Activated T-cell treated with anti-CD3 and anti-CD28 coated beads for 4 hours (primary cell): ENCODE measurements at places on chromosomes 1 and 21.
A peak's percentile ranks its signal among the peaks of the same experiment; 100 is the strongest.

DNA sequence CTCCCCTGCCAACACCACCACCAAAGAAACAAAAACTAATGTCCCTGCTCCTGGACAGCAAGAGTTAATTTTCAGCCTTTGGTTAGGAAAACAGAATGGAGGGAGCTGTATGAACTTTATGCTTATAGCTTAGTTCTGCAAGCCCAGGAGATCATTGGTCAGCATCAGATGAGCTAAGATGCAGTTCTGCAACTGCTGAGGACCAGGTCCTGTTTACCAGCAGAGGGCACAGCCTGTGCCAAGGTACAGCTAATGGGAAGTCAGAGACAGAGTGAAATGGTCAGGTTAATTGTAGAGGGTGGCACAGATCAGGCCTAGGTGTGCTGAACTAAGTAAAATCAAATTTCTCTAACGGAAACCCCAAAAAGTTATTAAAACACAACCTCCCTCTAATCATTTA, 161.3 kb downstream of the ROR1 start:
- DNase-seq = no peak

GRCh38 chr1:169928438-169929209, 34.9 kb upstream of the SCYL3 start:
- no peak for DNase-seq

GRCh38 chr1:154626456-154627256, 18.7 kb upstream of the ADAR start:
- no peak for DNase-seq

GRCh38 chr1:37233606-37234005, 199.3 kb upstream of the GRIK3 start:
- no peak for DNase-seq

GRCh38 chr1:28537457-28538199, 15.3 kb upstream of the TRNAU1AP start:
- DNase-seq = no peak

DNA sequence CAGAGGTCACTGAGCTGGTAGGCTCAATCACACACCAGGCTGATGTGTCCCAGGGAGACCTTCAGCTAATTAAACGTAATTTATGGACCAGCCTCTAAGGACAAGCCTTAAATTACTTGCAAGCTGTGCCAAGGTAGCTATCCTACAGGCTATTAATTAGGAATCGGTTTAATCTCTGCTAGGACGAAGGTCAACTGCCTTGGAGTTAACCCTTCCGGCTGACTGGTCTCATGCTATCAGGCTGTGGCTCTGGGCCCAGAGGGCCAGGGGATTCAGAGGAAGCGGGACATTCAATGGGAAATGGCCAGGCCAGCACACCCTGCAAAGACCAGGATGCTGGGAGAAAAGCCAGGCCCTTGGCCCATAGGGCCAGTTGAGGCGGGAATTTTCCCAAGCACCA, 19.0 kb downstream of the DHRS3 start:
- DNase-seq = no peak

DNA sequence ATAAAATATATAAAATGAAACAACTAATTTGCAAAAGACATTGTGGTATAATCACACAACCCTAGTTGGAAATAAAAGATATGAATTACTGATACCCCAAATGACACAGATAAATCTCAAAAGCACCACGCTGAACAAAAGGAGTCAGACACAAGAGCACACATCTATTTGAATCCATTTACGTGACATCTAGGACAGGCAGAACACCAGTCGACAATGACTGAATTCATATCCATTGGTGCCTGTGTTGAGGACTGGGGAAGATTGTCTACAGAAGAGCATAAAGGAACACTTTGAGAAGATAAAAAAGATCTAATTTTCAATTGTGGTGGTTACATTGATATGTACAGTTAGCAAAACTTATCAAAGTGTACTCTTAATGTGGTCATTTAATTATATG, 874.1 kb downstream of the LTN1 start:
- DNase-seq = no peak

- DNase-seq = no peak
Observed at GRCh38 chr1:212294983-212295382, 9.8 kb downstream of the PPP2R5A start.

DNA sequence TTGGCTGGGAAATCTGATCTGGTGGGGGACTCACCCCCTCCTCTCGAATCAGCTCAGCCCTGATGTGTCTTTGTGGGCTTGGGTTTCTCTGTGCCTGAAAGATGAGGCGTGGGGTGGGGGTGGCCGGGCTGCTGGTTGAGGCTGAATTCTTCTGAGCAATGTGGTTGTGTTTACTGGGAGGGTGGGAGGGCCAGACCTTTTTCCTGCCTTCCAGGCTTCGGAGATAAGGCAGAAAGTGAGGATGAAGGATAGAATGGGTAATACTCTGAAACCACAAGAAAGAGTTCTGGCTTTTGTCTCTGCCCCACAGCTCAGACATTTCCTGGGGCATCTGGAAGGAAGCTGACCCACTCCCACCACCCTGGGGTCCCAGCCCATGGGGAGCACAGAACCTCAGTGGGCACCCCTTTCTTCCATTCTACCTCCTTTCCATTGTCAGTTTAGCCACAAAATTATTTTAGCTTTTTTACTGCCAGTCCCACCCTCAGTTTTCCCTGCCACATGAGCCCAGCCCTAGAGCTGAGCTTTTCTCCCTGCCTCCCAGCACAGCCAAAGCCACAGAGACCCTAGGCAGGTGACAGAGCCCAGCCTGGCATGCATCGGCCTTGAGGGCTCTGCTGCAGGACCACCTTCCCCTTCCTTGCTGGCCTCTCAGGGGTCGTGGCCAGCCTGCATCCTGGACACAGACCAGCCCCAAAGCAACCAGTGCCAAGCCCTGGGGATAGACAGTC, 11.2 kb downstream of the ALX3 start:
- no peak for DNase-seq

DNA sequence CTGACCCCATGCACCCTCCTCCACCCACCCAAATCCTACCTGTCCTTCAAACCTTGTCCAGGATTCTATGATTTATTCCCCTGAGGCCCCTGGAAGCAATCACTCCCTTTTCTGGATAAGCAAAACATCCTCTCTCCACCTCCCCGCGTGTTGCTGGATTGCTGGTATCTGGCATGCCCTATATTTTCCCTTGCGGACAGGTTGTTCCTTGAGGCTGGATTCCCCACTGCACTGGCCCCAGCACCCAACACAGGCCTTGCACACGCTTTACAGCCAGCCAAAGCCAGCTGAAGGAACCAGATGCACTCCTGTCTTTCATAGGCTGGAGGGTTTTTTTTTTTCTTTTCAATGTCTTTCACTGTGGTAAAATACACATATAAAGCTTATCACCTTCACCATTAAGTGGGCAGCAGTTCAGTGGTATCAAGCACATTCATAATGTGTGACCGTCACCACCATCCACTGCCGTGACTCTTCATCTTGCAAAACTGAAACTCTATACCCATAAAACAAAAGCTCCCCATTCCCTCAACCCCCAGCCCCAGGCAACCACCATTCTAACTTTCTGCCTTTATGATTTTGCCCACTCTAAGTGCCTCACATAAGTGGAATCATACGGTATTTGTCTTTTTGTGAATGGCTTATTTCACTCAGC, 50.9 kb downstream of the TOR1AIP2 start:
- no peak for DNase-seq

DNA sequence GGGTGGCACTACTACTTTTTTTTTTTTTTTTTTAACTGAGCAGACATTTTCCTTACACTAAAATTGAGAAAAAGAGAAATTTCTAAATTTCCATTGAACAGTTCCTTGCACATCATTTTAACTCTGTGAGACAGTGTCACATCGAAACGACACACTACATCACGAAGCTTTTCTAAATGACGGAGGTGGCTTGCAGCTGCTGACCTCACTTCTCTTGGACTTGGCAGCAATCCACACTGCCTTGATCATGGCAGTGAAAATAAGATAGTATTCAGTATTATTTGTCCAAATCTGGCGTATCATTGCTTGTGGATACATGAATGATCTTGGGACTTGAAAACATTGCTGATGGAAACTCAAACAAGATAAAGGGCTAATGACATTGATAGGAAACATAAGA, 80.3 kb upstream of the CYYR1 start:
- no peak for DNase-seq

GRCh38 chr1:2053784-2054376, 3.7 kb downstream of the PRKCZ start:
- DNase-seq = no peak

DNA sequence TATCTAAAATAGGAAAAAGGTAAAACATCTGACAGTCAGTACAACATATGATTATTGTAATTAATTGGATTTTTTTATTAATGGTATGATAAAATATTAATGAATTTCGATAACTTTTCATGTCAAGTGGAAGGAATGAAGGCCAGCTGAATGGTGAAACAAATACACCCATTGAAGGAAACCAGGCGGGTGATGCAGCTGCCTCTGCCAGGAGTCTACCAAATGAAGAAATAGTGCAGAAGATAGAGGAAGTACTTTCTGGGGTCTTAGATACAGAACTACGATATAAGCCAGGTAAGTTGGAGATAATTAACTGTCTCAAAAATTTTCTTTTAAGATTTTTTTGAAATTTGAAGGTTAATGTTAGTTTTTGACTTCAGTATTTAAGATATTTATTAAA, 3.2 kb downstream of the SON start:
- DNase-seq = no peak

- DNase-seq = no peak
Observed at GRCh38 chr1:231883382-231883781, 256.8 kb downstream of the DISC1 start.

- no peak for DNase-seq
Observed at GRCh38 chr1:53763911-53764310, 24.9 kb upstream of the GLIS1 start.

DNA sequence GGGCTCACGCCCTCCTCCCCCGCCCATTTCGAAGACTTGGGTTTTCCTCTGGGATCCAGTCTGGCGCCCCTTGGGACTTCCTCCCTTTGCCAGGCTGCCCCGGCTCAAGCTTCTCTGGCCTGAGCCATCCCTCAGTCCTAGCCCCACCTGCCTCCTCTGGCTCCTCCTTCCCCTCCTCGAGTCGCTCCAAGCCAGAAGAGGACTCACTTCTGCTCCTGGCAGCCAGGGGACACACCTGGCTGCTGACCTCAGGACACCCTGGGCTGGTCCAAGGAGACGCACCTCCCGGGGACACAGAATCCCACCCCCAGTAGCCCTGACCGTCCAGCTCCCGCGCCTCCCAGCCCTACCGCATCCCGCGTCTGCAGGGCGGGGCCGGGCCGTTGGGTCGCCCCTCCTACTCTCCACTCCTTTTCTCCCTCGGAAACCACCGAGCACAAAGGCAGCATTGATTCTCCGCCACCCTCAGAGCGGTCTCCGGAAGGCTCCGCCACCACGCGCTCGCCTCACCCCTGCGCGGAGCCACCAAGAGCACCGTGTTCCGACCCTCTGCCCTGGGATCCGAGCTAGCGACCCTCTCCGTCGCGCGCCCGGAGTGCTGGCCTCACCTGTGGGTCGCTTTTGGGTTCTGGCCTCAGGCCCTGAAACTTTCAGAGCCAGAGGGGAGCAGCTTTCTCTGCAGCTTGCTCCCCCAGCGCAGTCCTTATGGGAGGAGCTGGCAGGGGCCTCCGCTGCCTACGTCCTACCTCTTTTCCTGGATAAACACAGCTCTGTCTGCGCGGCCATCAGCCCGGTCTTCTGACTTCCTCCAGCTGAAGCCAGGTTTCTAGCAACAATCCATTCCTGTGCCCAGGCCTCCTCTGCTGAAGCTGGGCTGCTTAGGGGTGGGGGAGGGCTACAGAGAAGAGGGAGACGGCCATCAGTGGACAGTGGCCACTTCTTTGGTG, at the start of gene C2CD4D:
C2CD4D (minus strand) TSS at position 364 of the 947 bp plus-strand sequence. CDS start 831 bp downstream, outside the sequence.
- peak; percentile 52 for DNase-seq

- no peak for DNase-seq
Observed at GRCh38 chr1:25163986-25164385, 68.3 kb downstream of the SYF2 start.

GRCh38 chr21:38619992-38620479, 121.8 kb upstream of the ERG start:
- DNase-seq = no peak

DNA sequence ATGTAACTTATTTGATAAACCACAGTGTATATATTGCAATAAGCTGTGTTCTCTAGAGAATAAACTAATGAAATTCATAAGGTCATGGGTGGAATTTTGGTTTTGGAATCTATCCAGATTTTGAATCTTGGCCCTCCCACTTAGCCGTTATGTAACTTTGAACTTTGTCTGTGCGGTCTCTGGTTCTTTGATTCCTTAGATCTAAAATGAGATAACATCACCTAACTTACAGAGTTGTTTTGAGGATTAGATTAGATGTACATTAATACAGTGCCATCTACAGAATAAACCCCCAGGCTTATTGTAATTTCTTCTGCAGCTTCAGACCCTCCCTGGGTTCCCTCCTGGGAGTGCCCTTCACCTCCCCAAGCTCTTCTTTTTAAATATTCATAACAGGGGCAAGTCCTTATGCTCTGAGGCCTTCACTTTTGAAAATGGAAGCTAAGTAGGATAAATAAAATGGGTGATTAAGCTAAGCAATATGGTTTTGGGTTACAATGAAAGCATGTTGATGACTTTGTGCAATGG, 124.3 kb downstream of the ATG4C start:
- DNase-seq = no peak

- no peak for DNase-seq
Observed at GRCh38 chr1:40896482-40896881, 34.3 kb upstream of the CITED4 start.

DNA sequence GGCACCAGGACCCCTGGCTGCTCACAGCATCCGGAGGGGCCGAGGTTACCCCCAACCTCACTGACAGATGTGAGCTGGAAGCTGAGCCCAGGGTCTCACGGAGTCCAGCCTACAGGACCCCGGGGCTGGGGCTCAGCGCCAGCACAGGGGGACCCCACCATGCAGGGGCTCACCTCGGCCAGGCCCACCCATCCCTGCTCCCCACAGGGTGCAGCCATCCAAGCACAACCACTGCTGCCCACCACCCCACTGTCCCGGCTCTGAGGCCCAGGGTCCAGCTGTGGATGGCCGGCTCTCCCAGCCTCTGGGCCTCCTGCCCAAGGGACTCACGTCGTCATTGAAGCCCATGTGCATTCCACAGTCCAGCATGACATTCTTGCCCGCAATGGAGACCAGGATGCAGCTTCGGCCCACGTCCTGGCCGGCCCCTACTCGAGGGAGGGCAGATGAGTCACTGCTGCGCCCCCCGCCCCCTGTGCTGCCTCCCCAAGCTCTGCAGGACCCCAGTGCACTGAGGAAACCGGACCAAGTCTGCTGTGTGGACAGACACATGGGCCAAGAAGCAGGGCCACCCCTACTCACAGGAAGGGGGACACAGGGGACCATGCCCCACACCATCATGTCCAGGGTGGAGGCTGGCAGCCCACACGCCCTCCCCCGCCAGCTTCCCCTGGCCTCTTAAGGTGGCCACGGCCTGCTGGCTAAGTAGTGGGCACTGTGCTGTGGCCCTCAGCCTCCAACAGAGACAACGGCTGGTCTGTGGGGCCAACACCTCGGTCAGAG, 3.6 kb downstream of the INTS11 start:
- no peak for DNase-seq

GRCh38 chr21:25002676-25003075, 604.6 kb downstream of the MRPL39 start:
- DNase-seq = no peak
